Right atrium auricular region (tissue), 2 donors: ENCODE measurements at places on chromosomes 4 and X. TPM values are rescaled to one million over a fixed set of nuclear protein-coding genes. Genes with fewer than 3 reads are reported as not detected.

Gene ARHGEF9
- 57.7 TPM for total RNA-seq

Gene ARSJ
- total RNA-seq, result 5.6 TPM

Gene VEGFC
- total RNA-seq, result 6.4 TPM

Gene POF1B
- total RNA-seq, result 14.5 TPM

GRCh38 chr4:123505095-123506010 lies 108.8 kb downstream of the SPRY1 start:
- H3K4me1 ChIP-seq, result no peaks in the 10 kb centered on the region
- no peaks in the 10 kb centered on the region for H3K36me3 ChIP-seq
- peak overlapping the region; percentile 61 for H3K27ac ChIP-seq
- peak overlapping the region; percentile 44 for H3K4me3 ChIP-seq

- H3K27ac ChIP-seq, result no peak overlapping the region
- no peaks in the 10 kb centered on the region for H3K4me1 ChIP-seq
- H3K4me3 ChIP-seq, result no peak overlapping the region
- H3K27me3 ChIP-seq, result no peaks in the 10 kb centered on the region
- no peak for DNase-seq
Measured at GRCh38 chr4:98314791-98315565, 53.8 kb downstream of the RAP1GDS1 start.

- H3K4me1 ChIP-seq, result no peaks in the 10 kb centered on the region
- no peak overlapping the region for H3K4me3 ChIP-seq
- no peak for DNase-seq
- H3K27me3 ChIP-seq, result no peaks in the 10 kb centered on the region
- no peak overlapping the region for H3K27ac ChIP-seq
Measured at GRCh38 chr4:22091906-22092305, 143.3 kb upstream of the KCNIP4 start.

- no peak overlapping the region for H3K4me3 ChIP-seq
- no peak for DNase-seq
- no peak overlapping the region for H3K27ac ChIP-seq
- no peaks in the 10 kb centered on the region for H3K36me3 ChIP-seq
- no peaks in the 10 kb centered on the region for H3K27me3 ChIP-seq
Measured at GRCh38 chr4:115851918-115852766, 738.7 kb upstream of the NDST4 start.
